NCI-H1930 (cell line): ENCODE measurements at places on chromosomes 7 and 10.

DNA sequence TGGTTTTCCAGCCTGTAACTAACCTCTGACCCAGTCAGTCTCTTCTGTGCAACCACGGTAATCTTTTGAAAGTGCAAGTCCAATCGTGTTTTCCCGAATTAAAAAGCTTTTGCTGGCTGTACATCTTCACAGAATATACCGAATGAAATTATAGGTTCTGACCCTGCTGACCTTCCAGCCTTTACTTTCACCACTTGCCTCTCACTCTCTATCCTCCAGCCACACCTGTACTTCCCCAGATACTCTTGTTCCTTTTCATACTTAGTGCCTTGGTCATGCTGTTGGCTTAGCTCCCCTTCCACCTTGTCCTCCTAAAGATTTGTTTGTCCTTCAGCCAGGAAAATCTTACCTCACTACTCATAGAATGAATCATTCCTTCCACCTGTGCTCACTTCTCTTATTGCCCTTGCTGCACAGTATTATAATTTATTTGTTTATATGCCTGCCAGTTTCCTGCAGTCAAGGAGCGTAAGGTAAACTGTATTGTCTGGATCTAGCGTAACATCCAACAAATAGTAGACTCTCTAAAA, 2.3 kb upstream of the PNPLA8 start:
- DNase-seq = no peak

- no peak for DNase-seq
Observed at GRCh38 chr10:133135116-133135465, 24.9 kb upstream of the KNDC1 start.

GRCh38 chr7:115217373-115217772, 295.5 kb downstream of the MDFIC start:
- DNase-seq = no peak

- DNase-seq = no peak
Observed at GRCh38 chr10:3442451-3442990, 269.9 kb upstream of the PITRM1 start.

GRCh38 chr7:127751062-127751461, 99.1 kb downstream of the SND1 start:
- DNase-seq = no peak

GRCh38 chr10:31962826-31963588, 34.4 kb upstream of the ARHGAP12 start:
- DNase-seq = no peak

- DNase-seq = no peak
Observed at GRCh38 chr10:3528271-3528670, 256.7 kb downstream of the KLF6 start.
